ENCODE measurements at places on chromosomes 7 and 10. TPM values are rescaled to one million over a fixed set of nuclear protein-coding genes. Genes with fewer than 3 reads are reported as not detected.

HOXA11 gene
- not detected for total RNA-seq

- no peak for DNase-seq
Measured at GRCh38 chr7:131212114-131212513, 115.6 kb upstream of the MKLN1 start.

GRCh38 chr7:64618785-64619456, 47.0 kb upstream of the ZNF107 start:
- DNase-seq: no peak

- no peak for DNase-seq
Measured at GRCh38 chr10:16016688-16017087, 156.4 kb upstream of the MINDY3 start.

- DNase-seq: no peak
Measured at GRCh38 chr7:150453181-150453580, 2.8 kb downstream of the GIMAP8 start.
